ENCODE measurements at places on chromosomes 3 and 15.
A peak's percentile ranks its signal among the peaks of the same experiment; 100 is the strongest.

DNA sequence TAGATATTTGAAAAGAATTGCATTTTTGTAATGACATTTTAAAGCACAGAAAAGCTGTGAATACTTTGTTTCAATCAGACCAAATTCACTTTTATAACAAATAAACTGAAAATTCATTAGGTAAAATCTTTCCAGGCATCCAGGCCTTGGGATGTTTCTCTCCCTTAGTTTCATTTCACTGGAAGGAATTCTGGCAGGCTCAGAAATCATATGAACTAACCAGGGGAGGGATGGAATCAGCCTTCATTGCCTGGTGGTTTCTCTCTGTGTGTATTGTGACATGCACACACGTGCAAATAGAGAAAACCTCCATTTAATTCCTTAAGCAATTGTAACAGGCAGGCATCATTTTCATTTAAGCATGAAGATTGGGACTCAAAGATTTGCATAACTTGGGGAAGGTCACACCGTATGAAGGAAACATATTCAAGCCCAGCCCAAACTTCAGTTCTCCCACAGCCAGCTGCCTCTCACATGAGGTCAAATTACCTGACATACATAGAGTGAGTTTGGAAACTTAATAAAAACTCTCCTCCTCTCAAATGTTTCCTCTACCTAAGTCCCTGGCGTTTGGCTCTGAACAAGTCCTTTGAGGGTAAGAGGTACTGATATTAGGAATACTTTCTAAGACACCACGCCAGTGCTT lies 376.1 kb upstream of the MCTP2 start:
- no peak for DNase-seq

- no peak for DNase-seq
Measured at GRCh38 chr3:43505351-43505750, 116.5 kb downstream of the ANO10 start.

DNA sequence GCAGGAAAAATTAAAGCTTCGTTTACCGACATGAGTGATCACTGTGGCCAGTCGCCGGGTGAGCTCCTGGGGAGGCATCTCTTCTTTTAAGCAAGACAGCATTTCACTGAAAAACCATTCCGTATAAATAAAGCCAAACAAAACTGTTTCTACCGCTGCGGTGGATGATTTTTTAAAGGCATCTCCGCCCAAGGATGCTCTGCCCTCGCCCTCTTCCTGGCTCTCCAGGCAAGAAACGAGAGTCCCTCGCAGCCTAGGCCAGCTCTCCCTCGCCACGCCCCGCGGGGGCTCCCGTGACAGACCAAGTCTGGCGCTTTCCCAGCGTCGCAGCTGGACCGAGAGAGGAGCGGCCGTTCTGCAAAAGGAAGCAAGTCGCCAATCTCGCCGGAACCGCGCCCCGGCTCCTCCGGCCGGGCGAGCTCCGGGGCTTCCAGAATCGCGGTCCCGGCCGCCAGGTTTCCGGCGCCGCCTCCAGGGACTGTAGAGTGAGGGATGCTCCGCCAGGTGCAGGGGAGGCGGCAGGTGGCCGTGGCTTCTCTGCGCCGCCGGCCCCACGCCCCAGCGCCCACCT lies 458 bp downstream of the MCF2L2 start:
- DNase-seq, result peak; percentile 31

GRCh38 chr15:37359101-37359892 lies 258.9 kb upstream of the MEIS2 start:
- DNase-seq, result no peak

- no peak for DNase-seq
Measured at GRCh38 chr3:52248816-52249547, 3.4 kb downstream of the PPM1M start.
